Activated naive CD8-positive, alpha-beta T cell treated with anti-CD3 and anti-CD28 coated beads, Interleukin-2, amount 10 ng/mL, durations not matched to agents 7 days and 5 days (primary cell): ENCODE measurements at places on chromosomes 3 and 15.

GRCh38 chr3:130948001-130948773, 54.3 kb downstream of the ATP2C1 start:
- no peak for DNase-seq

DNA sequence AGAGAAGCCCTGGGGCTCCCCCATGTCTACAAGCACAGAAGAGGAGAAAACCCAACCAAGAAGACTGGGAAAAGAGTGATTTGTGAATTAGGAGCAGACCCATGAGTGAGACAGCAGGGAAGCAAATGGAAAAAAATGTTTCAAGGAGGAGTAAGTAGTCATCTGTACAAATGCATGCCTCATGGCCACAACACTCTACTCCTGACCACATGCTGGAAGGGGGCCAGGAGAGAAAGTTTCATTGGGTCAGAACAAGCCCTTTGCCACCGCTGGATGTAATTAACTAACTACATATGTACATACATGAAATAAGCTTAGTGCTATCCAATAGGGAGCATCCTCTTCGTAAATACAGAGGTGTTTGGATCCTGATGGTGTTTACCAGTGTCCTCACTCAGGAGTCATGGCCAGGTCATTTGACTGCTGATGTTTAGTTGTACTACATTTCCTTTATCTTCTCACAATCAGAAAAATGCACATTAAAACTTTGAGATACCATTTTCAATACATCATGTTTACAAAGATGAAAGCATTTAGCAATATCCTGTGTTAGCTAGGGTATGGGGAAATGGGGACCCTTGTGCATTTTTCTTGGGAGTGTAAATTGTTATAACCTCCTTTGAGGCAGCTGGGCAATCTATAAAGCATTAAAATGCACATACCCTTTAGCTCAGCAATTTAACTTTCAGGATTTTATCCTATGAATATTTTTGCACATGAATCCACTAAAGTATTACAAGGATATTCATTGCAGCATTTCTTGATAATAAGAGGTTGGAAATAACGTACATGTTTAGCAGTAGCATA, 27.1 kb downstream of the CLRN1 start:
- DNase-seq: no peak

DNA sequence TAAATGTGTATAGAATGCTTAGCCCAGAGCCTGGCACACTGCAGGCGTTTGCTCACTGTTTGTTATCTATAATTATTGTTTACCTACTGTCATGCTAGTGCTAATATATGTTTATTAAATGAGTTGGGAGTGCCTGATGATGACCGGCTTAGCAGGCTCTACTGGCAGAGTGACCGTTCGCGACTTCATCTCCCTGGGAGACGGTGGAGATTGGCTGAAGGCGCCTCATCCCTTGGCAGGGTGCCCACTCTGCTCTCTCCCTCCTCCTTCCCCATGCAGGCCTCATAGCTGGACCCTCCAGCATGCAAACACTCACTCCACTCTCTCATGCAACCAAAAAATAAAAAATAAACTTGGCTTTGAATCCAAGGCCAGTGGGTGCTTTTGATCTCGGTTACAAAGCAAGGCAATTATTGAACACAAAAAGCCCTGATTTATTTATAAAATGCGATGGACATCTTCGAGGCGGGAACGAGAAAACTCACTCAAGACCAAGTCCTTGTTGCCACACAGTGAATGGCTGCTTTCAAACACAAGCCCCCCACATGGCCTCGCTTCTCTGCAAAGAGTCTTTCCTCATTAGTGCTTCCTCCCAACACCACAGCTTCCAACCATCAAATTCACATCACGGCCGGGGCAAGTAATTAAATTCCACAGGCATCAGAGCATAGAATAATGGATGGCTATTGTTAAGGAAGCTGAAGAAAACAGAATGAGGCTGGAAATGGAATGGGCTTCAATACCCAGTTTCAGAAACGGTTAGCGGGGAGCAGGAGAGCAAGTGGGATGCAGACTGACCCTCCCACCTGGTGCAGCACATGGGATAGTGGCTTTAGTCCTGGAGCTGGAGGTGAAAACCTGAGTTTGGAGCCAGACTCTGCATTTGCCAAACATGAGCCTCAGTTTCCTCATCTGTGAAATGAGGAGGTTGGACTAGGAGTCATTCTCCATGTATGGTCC, 135.7 kb upstream of the RAD18 start:
- no peak for DNase-seq

DNA sequence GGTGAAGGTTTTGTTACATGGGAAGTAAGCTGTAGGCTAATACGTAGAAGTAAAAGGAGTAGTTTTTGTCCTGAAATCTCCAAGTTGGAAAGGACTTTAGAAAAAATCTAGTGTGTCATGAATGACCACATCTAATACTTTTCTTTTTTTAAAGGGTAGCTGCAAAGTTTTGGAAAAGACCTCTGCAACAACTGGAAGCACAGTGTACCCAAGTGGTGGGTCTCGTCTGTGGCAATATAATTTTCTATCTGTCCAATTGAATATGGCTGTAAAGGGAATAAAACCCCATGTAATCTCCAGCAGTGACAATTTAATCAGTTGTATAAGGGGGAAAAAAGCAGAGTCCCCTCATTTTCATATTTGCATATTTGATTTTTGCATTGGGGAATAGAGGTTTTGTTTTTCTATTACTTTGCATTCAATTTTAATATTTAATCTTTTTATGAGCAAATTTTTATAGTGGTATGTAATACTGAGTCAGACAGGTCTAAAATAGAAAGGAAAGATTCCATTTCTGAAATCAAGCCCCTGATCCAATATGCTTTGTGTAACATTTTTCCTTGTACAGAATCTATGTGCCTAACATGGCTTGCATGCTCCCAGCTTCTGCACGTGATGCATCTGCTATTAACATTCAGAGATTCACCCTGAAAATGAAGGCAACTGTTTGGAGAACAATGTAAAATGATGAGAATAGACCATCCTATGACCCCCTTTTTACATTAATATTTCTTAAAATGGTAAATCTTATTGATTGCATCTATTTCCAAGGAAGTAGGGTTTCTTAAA, 531.4 kb downstream of the ZIC1 start:
- DNase-seq: no peak

DNA sequence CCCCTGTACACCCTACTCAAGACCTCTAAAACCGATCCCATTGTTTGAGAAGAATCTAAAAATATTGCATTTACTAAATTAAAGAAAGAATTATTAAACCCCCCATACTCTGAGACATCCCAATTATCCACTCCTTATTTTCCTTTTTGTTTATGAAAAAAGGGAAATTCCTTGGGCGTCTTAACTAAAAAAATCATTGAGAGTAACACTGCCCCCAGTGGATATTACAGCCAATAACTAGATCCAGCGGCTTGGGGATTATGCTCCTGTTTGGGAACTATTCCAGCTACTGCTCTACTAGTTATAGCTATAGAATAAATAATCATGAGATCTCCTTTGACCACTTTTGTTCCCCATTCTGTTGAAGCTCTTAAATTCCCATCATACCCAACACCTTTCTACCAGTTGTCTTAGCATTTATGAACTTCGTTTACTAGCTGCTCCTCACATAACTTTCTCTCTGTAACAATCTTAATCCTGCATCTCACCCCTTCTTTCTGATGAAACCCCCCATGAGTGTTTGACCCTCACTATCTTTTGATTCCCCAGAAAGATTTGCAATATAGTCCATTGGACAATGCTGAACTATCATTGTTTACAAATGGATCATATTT, 12.7 kb upstream of the CFAP91 start:
- DNase-seq: no peak

DNA sequence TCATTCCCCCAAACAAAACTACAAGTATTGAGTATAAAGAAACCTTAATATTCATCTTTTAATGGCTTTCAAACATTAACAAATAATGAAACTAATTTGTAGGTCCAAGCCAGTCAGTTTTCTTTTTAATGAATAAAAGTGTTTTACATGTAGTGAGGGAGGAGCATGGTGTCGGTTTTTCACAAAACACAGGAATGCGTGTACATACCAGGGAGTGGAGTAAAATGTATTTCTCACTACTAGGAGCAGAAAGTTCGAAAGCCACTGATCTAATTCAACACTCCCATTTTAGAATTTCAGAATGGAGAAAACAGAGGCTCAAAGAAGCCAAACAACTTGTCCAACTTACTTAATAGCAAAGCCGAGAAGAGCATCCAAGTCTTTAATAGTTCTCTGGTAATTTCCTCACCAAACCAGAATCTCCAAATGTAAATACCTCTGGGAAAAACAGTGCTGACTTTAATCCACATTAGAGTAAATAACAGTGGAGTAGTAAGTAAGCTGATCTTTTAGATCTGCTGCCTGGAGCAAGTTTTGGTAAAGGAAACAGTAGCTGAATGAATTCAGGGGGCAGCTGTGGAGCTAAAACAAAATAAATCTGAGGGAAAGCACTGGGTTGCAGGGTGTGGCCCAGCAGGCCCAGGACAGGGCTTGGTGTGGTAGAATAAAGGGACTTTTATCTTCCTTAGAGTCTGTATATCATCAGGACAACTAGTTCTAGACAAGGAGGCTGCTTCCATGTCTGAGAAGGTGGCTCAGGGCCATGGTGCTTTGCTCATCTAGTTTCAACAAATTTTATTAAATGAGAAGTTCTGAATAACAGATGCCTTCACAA, 7.9 kb downstream of the ANP32A start:
- DNase-seq: no peak

GRCh38 chr15:40100947-40101905, 7.5 kb downstream of the BMF start:
- no peak for DNase-seq

GRCh38 chr3:62843508-62843907, 31.7 kb downstream of the CADPS start:
- no peak for DNase-seq

- DNase-seq: no peak
These were observed 193.7 kb downstream of the CHST2 start for GRCh38 chr3:143313025-143313892.

- DNase-seq: no peak
These were observed 64.2 kb downstream of the ISG20 start for GRCh38 chr15:88702983-88703382.

- no peak for DNase-seq
These were observed 50.1 kb downstream of the CALML4 start for GRCh38 chr15:68154923-68155559.

GRCh38 chr3:194313560-194314387, 37.4 kb downstream of the CPN2 start:
- DNase-seq: peak; percentile 27

- no peak for DNase-seq
These were observed 11.4 kb downstream of the TGM5 start for GRCh38 chr15:43255376-43255775.

- no peak for DNase-seq
These were observed 409.1 kb upstream of the ATP11B start for GRCh38 chr3:182384221-182384620.

GRCh38 chr15:27936164-27936563, 163.0 kb downstream of the OCA2 start:
- DNase-seq: no peak

- no peak for DNase-seq
These were observed 7.8 kb upstream of the RFC4 start for GRCh38 chr3:186814100-186814499.

- DNase-seq: no peak
These were observed 7.4 kb downstream of the EPB42 start for GRCh38 chr15:43213466-43213865.

DNA sequence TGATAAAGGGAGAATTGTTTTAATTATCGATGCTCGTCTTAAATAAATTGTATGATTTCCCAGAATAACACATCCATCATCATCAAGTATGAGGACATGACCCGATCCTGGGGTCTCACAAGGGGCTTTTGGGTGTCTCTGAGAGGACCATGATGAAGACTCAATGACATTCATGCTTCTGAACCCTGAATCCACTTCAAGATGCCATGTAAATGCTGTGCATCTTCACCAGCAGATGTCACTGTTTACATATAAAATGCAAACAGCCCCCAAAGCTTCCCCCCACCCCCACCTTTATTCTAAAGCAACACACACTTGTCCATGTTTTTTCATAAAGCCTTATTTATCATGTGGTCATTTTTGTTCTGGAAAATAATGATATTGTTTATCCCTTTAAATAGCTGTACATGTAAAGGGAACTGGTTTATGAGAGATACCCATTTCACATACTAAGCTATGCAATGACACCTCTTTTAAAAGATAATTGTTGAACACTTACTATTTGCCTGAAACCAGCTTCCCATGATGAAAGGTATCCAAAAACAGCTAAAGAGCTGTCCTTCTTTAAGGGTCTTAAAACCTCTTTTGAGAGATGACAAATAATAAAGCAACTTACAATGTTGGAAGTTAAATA, 69.7 kb upstream of the UBE3A start:
- DNase-seq: no peak

DNA sequence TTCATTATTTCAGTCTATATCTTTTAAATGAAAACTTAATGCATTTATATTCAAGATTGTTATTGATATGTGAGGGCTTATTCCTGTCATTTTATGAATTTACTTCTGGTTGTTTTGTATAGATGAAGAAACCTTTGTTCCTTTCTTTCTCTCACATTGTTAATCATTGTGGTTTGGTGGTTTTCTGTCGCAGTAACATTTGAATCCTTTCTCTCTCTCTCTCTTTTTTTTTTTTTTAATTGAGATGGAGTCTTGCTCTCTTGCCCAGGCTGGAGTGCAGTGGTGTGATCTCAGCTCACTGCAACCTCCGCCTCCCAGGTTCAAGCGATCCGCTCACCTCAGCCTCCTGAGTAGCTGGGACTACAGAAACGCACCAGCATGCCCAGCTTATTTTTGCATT, 22.1 kb downstream of the AGBL1 start:
- no peak for DNase-seq

GRCh38 chr3:46595819-46596314, 16.5 kb upstream of the FAM240A start:
- no peak for DNase-seq

DNA sequence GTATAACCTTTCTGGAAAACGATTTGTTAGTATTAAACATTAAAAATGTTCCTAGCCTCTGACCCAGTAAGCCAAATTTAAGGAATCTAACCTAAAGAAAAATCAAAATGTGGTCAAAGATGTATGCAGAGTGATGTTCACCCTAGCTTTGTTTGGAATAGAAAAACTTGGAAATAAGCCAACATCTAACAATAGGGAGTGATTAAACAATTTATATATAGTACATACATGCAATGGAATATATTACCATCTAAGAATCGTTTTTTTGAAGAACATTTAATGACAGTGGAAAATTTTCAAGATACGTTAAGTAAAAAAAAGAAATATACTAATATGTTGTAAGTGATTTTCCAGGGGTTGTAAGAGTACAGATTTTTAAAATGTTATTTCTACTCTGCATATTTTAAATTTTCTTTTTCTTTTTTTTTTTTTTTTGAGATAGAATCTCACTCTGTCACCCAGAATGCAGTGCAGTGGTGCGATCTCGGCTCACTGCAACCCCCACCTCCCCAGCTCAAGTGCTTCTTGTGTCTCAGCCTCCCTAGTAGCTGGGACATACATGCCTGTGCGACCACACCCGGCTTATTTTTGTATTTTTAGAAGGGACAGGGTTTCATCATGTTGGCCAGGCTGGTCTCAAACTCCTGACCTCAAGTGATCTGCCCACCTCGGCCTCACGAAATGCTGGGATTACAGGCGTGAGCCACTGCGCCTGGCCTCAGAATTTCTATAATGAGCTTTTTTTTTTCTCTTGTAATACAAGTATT, 54.9 kb downstream of the ANP32A start:
- DNase-seq: no peak

GRCh38 chr3:60571511-60571910, 679.7 kb downstream of the FHIT start:
- DNase-seq: no peak
